ENCODE measurements at places on chromosomes 7 and 10.

DNA sequence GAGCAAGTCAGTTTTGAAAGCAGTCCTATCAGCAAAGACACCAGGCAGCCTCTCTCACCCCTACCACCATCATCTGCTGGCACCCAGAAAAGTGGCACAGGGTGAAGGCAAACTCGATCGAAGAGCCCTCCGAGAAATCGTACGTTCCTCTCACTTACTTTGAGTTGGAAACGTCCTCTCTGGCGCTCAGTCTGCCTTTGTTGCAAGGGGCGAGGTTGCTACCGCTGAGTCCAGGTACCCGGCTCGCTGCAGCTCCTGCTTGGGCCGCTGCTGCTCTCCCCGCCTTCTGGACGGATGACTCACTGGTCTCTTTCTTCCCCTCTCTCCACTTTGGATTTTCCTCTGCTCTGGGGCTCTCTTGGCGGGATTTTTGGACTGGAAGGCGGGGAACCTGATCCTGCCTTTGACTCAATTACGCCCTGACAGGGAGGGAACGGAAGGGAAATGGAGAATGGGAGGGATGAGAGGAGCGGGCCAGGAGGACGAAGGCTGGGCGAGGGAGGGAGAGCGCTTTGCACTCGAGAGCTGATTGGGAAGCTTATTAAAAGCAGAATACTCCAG, at the start of gene PTN:
Gene PTN, minus strand, starts transcription at position 453 of the 561 bp plus-strand sequence. CDS start 88,760 bp downstream, outside the sequence.
- DNase-seq = peak; percentile 66

GRCh38 chr7:84193747-84194146, 842 bp downstream of the SEMA3A start:
- no peak for DNase-seq

- no peak for DNase-seq
Measured at GRCh38 chr10:43921478-43921877, 272.8 kb upstream of the ZNF32 start.

- no peak for DNase-seq
Measured at GRCh38 chr7:139829775-139830117, 682 bp downstream of the TBXAS1 start.

- DNase-seq = no peak
Measured at GRCh38 chr7:157760004-157760730, 423.4 kb downstream of the DNAJB6 start.

DNA sequence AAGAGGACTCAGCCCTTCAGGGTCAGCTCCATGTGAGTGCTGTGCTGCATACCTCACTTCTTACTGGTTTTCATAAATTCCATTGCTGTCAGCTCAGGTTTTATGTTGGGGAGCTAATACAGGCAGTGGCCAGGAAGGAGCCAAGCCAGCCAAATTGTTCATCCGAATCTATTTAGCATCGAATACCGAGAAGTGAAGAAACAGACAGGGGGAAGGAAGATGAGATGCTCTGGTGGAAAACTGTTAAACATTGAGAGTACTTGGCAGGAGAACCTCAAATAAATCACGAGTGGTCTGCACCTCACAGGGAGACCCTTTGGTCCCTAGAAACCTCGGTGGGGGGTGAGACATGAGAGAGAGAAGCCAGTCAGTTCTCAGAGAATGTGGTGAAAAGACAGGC, 196.0 kb upstream of the TMEM72 start:
- DNase-seq = no peak

DNA sequence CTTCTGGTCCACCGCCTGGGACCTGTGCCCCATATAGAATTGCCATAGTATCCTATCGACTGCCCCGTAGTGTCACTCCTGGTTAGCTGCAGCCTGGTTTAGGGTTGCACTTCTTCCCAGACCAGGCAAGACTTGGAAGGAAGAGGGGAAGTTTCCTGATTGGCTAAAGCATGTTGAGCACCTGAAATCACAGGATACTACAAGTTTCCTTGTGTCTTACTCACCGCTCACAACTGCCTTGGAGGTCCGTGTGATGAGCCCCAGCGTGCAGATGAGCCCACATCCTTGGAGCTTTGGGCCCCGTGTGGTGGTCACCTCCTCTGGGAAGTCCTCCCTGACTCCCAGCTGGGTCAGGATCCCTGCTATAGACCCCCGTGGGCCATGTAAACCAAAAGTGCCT, 73.9 kb upstream of the GTF2I start:
- no peak for DNase-seq

GRCh38 chr10:116809483-116810119, 39.7 kb upstream of the ENO4 start:
- DNase-seq = no peak

DNA sequence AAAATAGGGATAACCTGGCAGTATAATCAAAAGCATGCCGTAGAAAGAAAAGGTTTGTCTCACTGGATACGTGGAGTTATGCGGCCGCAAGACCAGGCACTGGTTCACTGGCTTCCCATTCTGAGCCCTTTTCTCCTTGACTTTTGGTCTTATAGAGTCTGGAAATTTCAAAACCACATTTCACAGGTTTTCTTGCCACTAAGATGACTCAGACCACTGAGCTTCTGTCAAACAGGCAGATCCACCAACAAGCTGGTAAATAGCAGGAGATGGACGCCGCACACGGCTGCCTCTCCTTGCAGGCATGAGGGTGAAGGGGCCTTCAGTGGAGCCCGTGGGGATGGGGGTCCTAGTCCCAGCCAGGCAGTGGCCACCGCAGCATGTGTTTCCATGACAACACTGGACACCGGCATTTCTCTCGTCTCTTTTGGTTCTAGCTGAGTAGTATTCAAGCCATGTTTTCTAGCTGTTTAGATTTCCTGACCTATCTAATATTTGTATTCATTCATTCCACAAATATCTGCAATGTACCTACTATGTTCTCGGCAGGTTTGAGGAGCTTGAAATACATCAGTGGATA, 55.5 kb downstream of the KLF6 start:
- no peak for DNase-seq

DNA sequence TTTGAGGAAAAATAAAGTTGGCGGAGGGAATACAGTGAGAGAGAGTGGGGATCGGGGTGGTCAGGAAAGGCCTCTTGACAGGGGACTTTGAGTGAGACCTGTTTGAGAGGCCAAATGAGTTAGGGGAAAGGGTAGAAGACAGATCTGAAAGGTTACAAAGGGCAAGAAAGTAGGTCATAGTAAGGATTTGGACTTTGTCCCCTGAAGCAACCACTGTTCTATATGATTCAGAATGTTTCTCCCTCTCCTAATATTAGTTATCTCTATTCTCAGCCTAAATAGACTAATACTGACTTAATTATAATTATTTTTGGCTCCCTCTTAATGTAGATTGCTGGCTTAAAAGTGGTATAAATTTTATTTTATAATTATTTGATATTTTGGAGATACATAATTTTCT, 88.0 kb downstream of the CTNNA3 start:
- DNase-seq = no peak
